Activated CD4-positive, CD25-positive, alpha-beta regulatory T cell (primary cell): ENCODE measurements at places on chromosomes 7 and 10.

- no peak for DNase-seq
Measured at GRCh38 chr10:29879862-29880261, 179.5 kb downstream of the JCAD start.

DNA sequence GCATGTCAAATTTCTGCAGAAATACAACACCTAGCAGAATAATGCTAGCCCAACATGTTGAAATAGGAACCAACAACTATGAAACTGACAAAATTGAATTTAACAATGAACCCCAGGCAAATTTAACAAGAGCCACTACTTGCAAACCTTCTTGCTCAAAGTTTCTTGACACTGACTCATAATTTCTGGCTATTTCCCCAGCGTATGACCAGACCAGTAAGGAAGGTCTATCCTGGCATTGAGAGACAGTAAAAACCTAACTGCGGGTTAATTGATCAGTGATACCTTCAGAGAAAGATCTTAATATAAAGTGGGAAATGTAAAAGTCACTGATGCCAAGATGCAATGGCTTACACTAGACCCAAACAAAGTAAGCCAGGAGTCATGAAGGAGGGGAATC, 510.1 kb downstream of the ARL4A start:
- DNase-seq: no peak

GRCh38 chr7:67738958-67739357, 742.3 kb downstream of the TYW1 start:
- no peak for DNase-seq

DNA sequence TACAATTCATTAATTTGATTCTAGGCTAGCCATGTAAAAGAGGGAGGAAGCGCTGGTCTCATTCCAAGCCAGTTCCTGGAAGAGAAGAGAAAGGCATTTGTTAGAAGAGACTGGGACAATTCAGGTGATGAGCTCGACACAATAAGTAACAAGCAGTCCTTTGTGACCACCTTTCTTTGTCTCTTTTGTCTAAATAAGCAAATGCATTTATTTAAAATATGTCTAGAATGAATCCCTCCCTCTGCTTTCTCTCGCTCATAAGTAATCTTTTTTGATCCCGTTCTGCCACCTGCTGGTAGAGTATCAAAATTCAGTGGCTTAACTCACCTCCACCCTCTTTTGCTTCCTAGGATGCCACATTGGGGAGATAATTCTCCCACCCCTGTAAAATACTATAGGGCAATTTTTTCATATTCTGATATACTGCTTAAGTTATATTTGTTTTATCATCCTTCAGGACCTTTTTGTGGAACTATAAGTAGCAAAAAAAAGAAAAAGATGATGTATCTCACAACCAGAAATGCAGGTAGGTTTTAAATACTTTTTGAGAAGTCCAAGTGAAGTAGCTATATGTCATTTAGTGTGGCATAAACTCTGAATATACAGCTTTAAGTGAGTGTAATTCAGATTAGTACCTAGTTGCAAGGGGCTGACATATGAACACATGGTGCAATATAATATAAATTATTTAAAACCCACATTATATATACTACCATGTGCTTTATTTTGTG, 91.5 kb downstream of the GSDME start:
- peak; percentile 1 for DNase-seq

- DNase-seq: no peak
Measured at GRCh38 chr7:141360803-141361202, 190.4 kb upstream of the AGK start.

DNA sequence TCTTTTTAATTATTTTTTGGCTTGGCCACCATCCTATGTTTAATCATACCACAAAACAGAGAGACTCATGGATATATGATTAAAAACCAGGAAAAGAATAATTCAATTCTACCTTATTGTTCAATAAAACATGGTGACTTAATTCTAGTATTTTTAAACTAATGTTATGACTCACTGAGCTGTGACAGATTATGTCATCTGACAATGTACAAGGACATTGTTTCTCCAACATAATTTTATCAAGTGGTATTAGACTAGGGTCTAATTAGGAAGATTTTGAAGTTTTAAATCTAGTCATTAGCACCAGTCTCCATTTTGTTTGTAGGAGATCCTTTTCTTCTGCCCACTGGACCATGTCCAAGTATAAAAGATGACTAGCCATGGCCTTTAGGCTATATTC, 199.3 kb upstream of the MDFIC start:
- no peak for DNase-seq

DNA sequence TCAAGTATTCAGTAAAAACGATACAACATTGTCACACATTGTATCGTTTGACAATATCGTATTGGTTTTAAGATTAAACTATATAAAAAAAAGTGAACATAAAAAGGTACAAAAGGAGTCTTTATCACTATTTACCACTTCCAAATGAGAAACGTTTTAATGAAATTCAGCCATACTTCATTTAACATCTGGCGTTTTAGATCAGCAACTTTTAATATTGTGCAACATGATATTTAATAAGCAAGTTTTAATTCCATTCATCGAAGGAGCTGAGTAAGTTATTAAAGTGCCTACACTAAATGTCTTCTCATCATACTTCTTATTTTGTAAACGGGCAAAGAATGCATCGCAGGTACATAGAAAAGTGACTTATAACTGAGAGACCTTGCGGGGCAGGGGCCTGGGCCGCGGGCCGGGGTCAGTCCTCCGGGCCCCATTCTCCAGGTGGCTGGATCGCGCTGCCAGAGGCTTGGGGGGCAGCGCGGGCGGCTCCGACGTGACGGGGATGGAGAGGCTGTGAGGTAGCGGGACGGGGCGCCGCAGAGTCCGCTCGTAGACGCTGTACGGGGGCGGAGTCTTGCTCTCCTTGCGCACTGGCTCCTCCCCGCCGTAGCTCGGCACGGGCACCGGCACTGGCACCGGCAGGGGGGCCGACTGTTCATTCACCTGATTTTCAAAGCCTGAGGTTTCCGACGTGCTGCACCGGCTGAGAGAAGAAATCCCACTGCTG, 165.8 kb upstream of the IMMP2L start:
- no peak for DNase-seq

GRCh38 chr10:77524281-77524711, 113.3 kb downstream of the KCNMA1 start:
- DNase-seq: no peak

GRCh38 chr10:113549856-113550255, 3.0 kb upstream of the HABP2 start:
- DNase-seq: no peak

GRCh38 chr10:71848325-71849275, 2.5 kb downstream of the PSAP start:
- no peak for DNase-seq

- no peak for DNase-seq
Measured at GRCh38 chr10:34370126-34370525, 445.0 kb downstream of the PARD3 start.

GRCh38 chr7:150408393-150409299, 29.5 kb downstream of the ZNF775 start:
- DNase-seq: no peak

DNA sequence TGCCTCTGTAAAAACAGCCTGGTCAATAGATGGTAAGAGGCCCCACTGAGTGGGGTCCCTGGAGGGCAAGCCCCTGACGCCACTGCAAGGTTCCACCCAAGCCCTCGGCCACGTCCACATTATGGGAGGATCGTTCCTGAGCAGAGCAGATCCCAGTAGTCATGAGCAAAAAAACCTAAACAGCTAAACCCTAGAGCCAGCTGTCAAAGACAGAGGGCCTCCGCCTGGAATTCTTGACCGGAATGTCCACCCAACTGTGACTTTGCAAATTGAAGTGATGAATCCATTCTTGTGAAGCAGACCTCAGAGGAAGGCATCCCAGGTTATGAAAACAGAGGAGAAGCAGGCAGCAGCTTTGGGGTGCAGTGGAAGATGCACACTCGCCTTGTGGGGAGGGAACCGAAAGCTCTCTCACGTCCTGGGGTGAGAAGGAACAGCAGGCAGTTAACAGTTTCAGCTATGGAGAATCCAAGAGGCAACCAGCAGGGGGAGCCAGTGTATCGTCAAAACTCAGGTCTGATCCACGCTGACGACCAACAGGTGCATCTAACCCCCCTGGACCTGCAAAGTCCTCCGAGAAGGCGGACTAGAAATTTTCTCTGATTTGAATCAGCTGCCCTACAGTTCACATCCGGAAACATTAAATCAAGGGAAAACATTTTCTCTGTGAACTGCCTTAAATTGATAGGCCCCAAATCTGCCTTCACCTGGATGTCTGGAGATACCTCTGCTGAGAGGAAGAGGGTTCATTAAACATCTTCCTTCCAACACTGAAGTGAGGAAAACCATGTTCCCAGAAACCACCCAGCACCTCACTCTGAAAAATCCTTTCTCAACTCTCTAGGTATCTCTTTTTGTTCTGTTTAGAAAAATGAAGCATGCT, 139.1 kb upstream of the PFKP start:
- DNase-seq: peak; percentile 53

DNA sequence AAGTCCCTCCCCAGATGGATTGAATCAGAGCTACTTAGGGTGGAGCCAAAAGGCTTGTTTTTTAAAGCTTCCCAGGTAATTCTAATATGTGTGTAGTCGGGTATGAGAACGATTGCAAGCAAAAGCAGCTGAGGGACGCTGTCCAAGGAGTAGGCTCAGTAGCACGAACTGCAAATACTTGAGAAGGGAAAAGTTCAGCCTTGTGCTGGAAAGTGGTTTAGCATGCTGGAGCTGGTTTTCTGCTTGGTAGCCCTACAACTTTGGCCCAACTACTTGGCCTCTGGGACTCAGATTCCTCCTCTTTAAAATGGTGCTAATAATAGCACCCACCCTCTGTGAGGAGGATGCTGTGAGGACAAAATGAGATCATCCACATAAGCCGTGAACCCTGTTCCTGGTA, 76.2 kb downstream of the AHR start:
- DNase-seq: no peak
